Stimulated activated CD8-positive, alpha-beta memory T cell treated with anti-CD3 and anti-CD28 coated beads, Interleukin-4, amount 100 ng/mL, for 24 hours (primary cell): ENCODE measurements at places on chromosomes 6 and 20.

GRCh38 chr20:61674688-61675087 lies 391.0 kb downstream of the TAF4 start:
- DNase-seq = no peak

GRCh38 chr20:50579511-50579910 lies 69.3 kb downstream of the PTPN1 start:
- DNase-seq = no peak

GRCh38 chr6:106820412-106820852 lies 154.1 kb downstream of the CD24 start:
- no peak for DNase-seq

DNA sequence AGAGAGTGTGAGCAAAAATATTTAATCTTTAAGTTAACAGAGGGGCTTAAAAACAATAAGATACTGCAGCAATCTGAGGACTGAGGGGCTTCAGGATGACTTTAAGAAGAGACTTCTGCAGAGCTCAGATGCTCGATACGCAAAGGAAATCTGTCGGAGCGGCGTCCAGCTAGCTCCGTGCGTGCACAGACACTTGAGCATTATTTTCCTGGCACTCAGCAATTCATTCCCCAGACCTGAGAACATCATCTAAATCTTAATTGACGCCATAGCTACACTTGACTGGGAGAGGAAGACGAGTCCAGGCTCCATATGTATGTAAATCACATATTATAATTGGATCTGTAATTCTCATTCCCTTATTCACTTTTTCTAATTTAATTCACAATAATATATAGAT lies 228.2 kb downstream of the SOD2 start:
- no peak for DNase-seq

DNA sequence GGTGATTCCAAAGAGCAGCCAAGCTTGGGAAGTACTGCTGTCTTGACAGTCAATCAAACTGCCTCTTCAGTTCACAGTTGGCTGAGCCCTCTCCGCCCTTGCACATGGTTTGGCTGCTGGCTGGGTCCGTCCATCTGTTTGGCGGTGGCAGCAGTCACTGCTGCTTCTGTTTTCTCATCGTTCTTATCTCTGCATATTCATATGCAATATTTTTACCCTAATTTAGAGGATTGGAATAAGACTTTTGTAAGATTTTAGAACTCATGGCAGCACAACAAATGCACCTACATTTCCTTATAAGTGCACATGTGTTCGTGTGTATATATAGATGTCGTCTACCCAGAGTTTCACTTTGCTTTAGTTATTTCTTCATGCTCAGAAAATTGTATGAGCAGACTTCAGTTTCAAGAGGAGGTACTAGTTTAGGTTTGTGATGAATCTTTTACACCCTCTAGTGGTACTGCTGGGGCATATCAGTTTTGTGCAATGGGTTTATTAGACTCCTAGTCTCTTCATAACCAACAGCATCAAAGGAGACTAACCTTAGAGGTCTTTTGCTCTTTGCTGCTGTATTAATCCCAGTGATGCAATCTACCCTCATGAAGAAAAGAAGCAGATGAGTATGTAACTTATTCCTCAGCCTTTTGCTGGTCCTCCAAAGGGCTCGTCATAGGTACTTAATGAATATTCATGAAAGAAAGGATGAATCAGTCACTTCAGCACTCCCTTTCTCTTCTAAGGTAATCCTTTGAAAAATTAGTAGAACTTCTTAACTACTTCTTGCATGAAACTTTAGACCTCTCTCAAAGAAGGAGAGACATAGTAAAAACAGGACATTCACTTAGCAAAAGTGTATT lies 44.3 kb downstream of the KHDC1L start:
- no peak for DNase-seq

DNA sequence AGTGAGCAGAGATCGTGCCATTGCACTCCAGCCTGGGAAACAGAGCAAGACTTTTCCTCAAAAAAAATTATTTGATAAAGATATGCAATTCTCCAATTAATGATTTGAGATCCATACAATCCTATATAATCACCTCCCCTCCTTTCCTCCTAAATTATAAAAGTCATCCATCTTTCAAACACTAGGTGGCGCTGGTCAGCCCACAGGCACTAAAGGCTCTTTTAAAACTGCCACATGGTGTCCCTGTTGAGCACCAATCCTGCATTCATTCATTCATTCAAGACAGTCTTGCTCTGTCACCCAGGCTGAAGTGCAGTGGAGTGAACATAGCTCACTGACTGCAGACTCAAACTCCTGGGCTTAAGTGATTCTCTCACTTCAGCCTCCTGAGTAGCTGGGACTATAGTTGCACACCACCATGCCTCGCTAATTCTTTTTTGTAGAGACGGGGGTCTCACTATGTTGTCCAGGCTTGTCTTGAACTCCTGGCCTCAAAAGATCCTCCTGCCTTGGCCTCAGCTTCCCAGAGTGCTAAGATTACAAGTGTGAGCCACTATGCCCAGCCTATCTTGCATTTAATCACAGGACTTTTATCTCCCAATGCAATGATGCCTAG lies 58.7 kb upstream of the SLC2A12 start:
- DNase-seq = no peak

DNA sequence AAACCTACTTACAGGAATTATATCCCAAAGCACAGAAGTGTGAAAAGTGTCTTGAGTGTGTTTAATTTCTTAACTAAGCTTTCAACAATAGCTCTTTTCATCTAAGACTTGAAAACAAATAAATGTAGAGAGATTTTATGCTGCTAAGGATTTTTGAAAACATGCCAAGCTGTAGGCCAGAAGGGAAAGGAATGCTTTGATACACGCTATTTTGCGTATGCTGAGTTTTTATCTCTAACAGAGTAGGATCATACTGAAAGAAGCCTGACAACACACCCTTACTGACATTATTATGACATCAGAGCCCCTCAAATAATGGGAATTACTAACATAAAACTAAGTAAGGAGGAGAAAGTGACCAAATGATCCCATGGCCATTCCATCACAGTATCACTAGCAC lies 265.5 kb downstream of the KHDC1L start:
- no peak for DNase-seq

- DNase-seq = peak; percentile 10
Observed at GRCh38 chr6:13303668-13304017, 24.7 kb downstream of the TBC1D7 start.

DNA sequence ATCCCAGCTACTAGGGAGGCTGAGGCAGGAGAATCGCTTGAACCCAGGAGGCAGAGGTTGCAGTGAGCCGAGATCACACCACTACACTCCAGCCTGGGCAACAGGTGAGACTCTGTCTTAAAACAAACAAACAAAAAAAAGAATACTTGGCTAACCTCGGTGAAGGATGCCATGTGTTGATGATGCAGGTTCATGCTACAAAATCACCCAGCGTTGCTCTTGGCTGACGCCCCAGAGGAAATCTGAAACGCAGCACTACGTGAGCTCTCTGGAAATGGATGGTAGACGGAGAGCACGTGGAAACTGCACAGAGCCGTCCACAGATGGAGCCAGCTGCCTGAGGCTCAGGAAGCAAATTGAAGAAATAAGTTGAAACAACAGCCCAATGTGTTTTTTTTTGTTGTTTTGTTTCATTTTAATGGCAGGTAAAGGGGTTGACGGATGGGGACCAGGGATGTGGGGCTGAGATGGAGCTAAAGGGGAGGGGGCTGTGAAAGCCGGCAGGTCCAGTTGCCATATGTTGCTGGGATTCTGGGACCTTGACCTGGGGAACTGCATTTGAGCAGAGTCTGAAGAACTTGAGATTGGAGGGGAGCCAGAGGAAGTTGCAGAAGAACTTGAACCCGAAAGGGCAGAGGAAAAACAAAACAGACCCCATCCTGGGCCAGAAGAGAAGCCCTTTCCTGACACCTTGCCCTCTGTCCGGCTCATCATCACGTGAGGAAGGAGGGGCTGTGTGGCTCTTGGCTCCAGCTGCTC lies 12.8 kb upstream of the MANBAL start:
- no peak for DNase-seq

DNA sequence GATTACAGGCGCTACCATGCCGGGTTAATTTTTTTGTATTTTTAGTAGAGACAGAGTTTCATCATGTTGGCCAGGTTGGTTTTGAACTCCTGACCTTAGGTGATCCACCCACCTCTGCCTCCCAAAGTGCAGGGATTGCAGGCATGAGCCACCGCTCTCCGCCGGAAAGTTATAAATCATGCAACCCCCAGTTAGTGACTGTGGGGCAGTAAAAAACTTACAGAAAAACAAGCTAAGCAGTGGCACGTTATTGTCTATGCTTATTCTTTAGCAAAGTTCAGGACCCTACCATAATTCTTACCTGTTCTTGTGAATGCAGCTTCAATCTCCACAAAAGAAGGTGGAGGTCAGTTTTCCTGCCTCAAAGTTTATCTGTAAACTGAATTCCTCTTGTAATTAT lies 47.5 kb upstream of the BTN3A2 start:
- no peak for DNase-seq

DNA sequence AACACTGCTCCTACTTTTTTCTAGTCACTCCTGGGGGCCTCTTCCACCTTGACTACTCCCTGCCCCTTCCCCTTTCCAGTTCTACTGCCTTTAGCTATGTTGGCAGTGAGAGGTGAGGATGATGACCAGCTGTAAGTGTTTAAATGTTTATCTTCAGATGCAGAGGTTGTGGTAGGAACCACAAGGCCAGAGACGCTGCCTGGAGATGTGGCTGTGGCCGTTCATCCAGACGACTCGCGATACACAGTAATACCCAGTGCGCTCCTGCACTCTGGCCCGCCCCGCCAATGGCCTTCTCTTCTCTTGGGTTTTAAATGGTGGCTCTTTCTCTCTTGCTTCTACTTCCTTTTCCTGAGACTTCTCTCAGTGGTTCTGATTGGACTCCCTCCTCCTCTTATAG lies 4.6 kb downstream of the VARS2 start:
- no peak for DNase-seq

DNA sequence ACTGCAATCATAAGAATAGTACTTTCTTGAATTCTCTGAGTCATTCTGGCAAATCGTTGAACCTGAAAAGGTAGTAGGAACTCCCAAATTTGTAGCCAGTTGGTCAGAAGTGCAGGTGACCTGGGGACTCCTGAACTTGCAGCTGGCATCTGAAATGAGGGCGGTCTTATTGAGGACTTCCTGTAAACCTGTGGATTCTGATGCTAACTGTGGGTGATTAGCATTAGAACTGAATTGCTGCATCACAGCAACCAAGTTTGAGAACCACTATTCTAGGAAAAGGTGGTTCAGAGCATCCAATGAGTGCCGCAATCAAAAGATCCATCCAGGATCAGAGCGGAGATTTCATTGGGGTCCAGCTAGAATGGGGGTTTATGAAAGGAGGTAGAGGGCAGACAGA lies 50.2 kb upstream of the UTRN start:
- DNase-seq = no peak

DNA sequence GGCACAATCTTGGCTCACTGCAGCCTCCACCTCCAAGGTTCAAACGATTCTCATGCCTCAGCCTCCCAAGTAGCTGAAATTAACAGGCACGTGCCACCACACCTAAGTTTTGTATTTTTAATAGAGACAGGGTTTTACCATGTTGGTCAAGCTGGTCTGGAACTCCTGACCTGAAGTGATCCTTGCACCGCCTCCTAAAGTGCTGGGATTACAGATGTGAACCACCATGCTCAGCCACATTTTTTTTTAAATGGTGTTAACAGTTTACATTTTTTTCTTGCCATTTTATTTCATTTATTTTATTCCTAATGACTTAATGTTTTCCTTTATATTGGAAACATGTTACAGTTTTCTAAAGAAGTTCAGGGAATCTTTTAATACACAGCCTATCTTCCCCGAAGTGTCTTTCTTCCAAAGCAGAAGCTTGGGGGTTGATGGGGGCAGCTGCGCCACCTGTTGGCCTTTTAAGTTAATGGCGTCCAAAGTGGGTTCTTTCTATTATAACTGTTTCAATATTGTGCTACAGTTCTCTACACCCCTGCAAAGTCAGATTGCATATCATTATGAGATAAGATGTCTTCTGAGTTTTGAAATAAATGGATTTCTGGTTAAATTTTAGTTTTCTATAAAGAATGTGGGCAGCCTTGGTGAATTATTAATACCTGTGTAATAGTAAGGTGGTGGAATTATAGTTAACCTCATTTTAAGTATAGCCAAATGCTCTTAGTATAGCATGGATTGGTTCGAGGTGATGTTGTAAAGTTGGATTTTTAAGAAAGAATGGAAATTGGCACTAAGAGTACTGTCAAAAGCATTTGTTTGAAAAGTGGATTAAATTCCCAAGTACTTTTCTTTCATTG lies 42.0 kb upstream of the PLCG1 start:
- DNase-seq = peak; percentile 27

DNA sequence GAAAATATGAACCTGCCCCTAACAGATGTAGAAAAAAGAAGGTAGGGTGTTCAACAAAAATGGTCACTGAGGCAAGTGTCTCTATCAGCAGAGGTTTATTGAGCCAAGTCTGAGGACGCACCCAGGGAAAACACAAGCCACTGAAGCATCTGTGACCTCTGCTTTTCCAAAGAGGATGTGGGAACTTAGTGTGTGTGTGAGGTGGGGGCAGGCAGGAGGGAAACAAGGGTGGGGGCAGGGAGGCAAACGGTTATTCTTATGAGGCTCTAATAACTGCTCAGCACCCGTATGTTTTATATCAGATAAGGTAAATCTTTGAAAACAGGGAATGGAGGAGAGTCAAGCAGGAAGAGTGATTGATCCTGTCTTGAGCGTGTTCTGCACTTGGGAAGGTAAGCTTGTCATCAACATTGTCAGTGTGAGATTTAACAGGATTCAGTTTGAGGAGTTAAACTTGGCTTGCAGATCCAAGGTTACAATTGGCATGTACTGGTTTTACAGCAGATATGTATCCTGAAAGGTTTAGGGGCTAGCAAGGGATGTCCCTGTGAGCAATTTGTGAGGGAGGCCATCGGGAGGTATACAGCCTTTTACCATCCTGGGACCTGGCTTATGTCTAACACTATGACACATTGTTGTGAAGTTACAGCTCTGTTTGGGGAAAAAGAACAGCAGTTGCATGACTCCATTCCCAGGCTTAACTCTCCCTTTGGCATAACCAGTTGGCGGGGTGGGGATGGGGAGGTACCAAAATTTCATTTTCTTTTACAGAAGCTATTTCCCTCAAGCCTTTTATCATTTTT lies 33.7 kb downstream of the NINL start:
- DNase-seq = no peak

GRCh38 chr6:134994431-134994830 lies 44.5 kb upstream of the ALDH8A1 start:
- DNase-seq = no peak

GRCh38 chr6:29547573-29547972 lies 12.0 kb downstream of the UBD start:
- DNase-seq = no peak

GRCh38 chr6:63635215-63635587 lies 401 bp upstream of the PHF3 start:
- DNase-seq = no peak

DNA sequence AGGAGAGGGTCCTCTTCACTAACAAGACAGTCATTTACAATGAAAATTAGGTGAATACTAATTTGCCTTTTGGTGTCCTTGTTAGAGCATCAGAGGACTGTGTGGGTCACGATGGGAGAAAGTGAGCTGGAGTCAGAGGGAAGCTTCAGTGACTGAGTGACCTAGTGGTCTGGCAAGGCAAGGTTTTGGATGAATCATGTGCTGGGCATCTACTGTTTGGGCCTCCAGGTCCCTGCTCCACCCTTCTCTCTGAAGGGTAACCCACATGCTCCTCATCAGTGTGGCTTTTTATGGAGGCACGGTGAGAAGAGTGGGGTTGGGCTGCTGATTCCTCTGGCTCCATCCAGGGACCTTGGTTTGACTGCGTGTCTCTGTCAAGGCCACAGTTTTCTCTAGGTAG lies 60.5 kb upstream of the EXOC2 start:
- no peak for DNase-seq
